AG20443 (cell line): ENCODE measurements at places on chromosomes 11 and 22.
A peak's percentile ranks its signal among the peaks of the same experiment; 100 is the strongest.

DNA sequence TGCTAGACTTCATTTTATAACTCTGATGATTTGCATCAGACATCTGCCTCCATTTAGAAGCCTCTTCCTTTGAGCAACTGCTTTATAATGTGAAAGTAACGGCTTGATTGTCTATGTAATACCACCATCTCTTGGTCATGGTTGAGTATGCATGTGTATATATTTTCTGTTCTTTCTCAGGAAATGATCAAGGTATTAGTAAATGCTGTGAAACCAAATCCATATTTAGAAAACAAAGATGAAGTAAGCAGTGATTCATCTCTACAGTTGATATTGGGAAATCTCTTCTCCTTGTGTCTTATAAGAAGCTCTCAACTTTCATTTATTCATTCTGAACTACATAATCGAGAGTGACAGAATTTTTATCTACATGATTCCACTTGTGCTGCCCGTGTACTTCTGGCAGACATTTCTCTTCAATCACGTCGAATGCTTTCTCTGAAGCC, 104.6 kb upstream of the ANO3 start:
- peak; percentile 56 for DNase-seq

DNA sequence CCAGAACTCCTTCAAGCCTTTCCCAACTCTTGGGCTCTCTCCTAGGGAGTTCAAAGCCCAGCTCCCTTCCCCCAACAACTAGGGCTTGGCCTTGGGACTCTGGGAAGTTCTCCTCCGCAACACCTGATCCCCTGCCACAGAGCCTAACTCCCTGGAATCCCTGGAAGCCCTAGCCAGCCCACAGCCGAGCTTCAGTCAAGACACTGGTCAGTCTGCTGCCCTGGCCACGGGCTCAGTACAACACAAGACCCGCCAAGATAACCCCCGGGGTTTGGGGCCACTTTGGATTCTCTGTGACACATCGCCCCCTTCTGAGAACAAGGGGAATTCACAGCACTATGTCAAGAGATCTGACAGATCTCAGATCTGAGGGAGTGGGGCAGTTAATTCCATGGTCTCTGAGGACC, 58.3 kb downstream of the SLC22A12 start:
- no peak for DNase-seq

DNA sequence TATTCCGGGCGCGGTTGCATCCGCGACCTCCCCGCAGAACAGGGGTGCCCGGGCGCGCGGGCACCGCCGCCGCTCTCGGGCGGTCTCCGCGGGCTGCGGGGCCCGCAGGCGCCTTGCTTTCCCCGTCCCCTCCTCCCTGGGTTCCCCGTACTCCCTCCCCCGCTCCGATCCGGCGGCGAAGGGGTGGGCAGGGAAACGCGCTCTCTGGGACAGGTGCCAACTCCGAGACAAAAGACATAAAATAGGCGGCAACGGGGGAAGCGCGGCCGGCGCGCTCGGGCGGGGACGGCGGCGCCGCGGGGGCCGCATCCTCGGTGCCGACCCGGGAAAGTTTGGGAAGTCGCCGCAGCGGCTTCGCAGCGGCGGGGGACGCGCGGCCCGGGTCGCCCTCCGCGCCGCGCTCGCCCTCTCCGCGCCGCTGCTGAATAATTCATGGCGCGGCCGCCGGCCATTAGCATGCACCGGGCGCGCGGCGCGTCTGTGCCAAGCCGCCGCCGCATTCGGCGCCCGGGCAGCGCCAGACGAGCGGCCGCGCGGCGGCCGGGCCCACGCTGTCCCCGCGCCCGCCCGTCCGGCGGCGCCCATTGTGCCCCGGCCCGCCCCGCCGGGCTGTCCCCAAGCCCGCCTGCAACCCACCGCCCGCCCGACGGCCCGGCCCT, 78.7 kb upstream of the PPARA start:
- DNase-seq: peak; percentile 84

DNA sequence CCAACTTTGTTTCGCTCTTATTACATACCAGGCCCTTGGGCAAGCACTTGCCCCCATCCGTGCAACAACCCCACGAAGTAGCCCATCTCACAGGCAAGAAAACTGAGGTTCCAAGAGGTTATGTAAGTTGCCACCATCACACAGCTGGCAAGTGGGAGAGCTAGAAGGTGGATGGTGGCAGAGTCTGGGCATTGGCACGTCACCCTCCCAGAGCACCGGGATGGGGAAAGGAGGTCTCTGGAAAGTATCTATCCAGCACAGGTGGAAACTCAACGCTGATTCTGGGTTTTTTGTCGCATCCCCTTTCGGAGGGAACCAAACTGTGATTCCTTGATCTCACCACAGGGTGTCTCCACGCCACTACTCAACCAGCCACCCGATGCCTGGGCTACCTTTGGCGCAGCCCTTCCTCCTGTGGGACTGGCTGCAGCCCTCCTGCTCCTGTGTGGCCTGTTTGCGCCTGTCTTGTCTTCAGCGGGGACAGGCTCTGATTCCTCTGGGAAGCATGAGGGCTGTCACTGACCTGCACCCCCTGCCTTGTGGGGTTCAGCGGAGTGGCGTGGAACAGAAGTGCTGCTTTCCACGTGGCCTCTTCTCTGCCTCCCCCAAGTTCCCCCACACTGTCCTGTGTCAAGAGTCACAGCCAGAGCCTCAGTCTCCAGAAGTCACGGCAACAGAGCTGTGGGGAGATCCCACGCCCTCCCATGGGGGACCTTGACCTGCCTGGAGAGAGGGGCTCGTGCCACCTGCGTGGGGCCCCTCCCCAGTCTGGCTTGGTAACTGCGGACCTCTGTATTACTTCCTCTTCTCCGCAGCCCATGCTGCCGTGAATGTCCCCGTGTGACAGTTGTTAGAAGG, 34.4 kb upstream of the TRIM29 start:
- DNase-seq: peak; percentile 89

- no peak for DNase-seq
Measured at GRCh38 chr11:614623-615503, 887 bp downstream of the IRF7 start.

DNA sequence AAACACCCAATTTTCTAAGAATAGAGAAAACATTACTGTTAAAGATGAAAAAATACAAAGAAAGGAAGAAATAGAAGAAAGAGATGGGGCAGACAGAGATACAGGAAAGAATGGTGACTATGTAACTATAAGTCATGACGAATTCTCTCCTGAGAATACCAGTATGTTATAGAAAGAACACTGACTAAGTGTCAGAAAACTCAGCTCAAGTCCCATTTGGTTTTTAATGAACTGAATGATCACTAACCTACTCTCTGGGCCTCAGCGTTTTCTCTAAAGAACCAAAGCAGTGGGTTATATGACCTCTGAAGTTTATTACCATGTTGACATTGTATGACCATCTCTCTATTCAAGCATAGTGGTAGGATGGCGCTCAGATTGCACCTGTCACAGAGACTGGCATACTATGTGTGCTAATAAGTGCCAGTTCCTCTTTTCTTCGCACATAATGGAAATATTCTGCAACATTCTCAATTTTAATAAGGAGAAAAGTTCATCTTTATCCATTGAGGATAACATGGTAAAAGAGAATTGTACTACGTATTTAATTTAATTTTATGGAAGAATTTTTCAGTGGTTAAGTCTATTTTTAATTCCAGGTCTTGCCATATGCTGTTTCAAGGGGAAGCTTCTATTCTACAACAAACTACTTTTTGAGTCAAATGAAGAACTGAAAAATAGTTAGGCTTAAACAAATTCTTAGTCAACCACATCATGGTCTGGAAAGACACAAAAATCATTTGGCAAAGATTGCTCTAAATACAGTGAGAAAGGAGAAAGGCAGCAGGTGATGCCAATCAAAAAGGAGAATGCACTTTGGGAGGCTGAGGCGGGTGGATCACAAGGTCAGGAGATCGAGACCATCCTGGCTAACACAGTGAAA, 25.0 kb upstream of the EED start:
- no peak for DNase-seq

GRCh38 chr11:30089921-30090320, 73.1 kb upstream of the KCNA4 start:
- DNase-seq: no peak

- no peak for DNase-seq
Measured at GRCh38 chr11:44065161-44065661, 859 bp upstream of the ACCS start.

GRCh38 chr11:34432822-34433221, 5.9 kb upstream of the CAT start:
- DNase-seq: no peak

- no peak for DNase-seq
Measured at GRCh38 chr11:1234771-1235305, 12.0 kb downstream of the MUC5B start.

DNA sequence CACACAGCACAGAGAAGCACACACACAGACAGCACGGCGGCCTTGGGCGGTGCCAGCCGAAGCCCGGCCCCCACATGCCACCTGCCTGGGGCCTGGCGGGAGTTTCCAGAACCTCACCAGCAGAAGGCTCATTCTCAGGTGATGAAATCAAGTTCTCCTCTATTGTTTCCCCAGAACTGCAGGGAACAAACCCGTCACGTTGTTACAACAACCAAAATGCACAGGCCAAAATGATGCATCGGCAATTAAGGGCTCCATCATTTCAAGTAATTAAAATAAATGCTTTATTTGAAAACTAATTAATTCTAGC, 30.8 kb downstream of the GNB1L start:
- no peak for DNase-seq

GRCh38 chr11:34812905-34813576, 103.1 kb downstream of the APIP start:
- no peak for DNase-seq

DNA sequence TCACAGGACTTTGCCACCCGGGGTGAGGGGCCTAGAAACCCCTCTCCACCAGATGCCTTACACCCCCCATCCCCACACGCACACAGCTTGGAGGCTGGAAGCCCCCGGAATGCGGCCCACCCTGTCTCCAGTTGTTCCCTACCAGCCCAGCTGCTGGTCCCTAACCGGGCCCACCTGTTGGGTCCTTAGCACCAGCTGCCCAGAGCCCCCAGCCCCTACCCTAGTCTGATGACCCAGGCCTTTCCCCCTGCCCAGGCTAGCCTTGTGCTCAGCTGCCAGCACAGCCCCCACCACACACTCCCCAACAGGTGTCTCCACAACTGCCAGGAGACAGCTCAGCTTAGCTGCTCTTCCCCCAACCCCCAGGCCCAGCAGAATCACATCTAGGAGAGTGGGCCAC, 67.1 kb downstream of the CDKN1C start:
- no peak for DNase-seq

DNA sequence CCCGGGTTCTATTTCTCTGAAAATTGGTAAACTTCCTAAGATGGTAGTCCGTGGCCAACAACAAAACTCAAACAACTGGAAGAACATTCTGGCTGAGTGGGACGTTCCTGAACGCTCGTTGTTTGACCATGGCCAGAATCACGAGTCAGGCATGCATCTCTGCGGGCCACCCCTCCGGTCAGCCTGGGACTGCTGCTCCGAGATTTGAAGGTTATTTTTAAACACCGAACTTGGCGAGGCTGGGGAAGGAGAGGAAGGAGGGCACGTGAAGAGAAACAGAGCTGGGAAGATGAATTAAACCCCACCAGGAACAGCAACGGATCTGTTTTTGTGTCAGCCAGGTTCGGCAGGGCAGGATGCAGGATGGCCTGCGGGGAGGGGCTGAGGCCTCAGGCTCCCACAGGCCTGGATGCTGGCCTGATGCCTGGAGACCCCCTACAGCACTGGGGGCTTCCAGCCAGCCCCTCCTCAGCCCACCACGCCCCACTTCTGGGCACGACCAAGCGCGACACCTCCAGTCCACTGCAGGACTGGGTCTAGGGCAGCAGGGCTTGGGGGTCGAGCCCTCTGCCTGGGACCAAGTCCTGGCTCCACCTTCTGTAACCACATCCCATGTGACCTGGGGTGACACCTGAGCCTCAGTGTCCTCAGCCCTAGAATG, 5.1 kb downstream of the SHISAL1 start:
- DNase-seq: no peak

DNA sequence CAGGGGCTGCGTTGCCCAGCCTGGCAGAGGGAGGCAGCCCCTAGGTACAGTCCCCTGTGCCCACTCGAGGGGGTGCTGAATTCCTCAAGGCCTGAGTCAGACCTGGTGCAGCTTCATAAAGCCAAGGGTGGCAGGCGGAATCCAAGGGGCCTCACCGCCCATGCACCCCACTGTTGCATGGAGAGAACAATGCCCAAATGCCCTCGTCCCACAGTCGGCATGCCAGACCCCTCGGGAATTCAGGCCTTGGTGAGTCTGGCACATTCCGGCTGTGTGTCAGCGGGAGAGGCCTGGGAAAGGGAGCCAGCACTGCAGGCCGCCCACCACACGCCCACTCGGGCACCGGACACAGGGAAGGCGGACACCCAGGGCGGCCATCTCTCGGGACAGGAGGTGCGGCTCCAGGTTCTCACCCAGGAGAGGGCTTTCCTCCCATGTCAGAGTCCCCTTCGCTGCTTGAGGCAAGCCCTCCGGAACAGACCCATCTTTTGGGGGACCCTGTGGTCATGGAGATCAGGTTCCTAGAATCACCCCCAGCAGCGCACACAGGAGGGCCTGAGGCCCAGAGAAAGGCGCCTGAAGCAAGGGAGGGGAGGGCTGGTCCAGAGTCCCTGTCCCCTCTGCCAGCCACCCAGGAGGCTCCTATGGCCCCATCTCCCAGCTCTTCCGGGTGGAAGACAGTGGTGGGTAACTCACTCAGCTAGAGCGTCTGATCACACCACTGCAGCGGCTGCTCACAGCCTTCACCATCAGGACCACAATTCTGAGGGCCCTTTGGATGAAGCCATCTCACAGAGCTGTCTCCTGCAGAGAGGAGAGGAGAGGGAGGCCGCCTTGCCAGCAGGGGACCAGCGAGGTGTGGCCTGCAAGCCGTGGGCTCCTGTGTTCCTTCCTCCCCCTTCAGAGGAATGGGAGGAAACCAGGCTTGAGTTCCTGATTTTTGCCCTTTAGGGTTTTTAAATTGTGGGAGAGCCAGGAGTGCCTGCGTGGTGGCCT, 31.6 kb upstream of the KCNQ1OT1 start:
- DNase-seq: no peak

DNA sequence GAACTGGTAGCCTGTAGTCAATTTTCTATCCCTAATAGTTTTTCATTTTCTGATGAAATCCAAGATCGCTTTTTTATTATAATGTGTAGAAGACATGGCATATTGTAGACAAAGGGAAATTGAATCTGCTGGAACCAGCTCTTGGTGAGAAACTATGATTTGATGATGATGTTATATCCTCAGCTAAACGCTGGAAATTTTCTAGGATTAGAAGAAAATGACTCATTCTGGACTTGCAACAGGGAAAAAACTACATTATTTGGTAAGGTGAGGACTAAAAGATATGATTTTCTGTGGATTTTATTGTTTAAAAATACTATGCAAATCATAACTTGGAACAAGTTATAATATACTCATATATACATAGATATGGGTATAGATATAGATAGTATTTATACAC, 14.1 kb upstream of the PGM2L1 start:
- DNase-seq: no peak

- peak; percentile 84 for DNase-seq
Measured at GRCh38 chr11:636511-637332, at the start of gene DRD4. Gene DRD4, plus strand, starts transcription at chr11:637269. Its CDS starts 36 bp downstream, at chr11:637305.
